ENCODE measurements at places on chromosomes 1 and 21.

- DNase-seq = no peak
Measured at GRCh38 chr1:198749279-198749678, 110.4 kb downstream of the PTPRC start.

DNA sequence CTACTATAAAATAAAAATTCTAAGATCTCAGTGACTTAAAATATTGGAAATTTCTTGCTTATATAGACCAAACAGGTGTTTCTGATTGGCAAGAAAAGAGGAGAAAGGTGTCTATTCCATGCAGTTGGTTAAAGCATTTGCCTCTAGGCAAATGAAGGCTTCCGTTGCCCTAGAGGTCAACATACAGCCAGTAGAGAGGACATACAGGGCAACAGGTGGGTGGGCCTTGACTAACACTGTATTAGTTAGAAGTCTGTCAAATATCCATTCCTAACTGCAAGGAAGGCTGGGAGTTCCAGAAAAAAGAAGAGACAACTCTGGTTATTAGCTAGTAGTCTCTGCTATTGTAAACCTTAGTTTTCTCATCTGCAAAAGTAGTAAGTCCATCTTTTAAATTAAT, 43.0 kb downstream of the TNFSF4 start:
- no peak for DNase-seq

DNA sequence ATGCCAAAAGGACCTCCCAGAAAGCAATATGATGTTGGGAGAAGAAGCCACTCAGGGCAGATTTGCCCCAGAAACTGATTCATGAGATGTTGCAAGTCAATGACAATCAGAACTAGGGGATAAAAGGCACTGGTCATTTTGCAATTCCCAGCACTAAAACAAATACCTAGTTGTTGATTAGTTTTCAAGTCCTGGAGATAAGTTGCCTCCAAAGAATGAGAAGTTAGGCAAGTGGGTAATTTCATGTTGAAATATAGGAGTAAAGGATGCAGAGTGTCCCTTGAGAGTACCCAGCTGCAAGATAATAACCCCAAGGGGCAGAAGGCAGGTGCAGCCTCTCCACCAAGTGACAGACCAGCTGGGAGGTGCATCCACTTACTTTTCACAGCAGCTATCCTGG, 363.6 kb downstream of the PBX1 start:
- DNase-seq = no peak

- no peak for DNase-seq
Measured at GRCh38 chr1:248404024-248404423, 1.2 kb downstream of the OR2T1 start.

Measured in hepatic stellate cell (primary cell).